ENCODE measurements at places on chromosomes 13 and 19.

DNA sequence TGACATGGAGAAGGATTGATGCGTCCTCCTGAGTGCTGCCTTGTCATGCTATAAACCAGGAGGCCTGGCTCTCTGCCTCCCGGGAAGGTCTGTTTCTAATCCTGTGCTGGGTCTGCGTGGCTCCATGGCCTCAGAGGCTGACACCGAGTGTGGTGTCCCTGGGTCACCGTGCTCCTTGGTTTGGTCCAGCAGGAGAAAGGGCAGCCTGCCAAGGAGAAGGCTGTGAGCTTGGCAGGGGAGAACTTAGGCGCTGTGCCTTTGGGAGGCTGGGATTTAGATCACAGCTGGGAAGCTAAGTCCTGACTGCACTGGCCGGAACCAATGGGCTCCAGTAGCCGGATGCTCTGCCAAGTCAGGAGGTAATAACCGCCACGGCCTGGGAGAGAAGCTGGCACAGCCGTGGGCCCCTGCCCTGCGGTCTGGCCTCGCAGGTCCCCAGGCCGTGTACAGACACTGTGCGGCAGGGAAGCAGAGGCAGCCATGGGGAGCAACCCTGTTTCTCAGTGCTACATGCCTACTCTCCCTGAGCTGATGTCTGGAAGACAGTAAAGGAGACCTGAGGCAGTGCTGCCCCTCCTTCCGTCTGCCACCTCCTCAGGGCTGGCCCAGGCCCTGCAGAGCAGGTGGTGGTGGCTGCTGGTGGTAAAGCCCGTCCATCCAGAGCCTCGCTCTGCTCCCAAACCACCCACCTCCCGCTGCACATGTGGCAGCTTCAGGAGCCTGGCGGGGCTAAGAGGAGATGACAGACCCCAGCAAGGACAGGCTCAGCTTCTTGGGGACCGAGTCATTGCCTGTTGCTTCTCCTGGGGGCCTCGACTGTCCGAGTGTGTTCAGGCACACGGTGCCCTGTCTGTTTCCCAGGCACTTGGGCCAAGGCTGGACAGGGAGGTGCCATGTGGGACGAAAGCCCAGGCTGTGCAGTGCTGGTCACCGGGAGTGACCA lies 44.9 kb downstream of the C13orf46 start:
- no peak for DNase-seq

- no peak for DNase-seq
These were observed 32.3 kb downstream of the SPATA13 start for GRCh38 chr13:24192811-24193162.

DNA sequence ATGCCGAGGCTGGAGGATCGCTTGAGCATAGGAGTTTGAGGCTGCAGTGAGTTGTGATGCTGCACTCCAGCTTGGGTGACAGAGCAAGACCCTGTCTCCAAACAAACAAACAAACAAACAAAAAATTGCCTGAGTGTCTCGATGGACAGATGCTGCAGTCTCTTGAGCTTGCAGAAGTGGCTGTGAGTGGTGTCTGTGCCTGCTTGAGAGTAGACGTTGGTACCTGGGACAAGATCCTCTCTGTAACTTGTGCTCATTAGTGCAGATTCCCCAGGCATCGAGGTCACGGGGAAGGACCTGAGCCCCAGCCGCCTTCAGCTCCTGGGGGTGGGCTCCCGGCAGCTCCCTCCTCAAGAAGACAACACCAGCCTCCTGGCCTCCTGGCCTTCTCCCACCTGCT lies 8.6 kb upstream of the C5AR2 start:
- no peak for DNase-seq

- no peak for DNase-seq
These were observed 615.1 kb downstream of the EFNB2 start for GRCh38 chr13:105920370-105920769.

DNA sequence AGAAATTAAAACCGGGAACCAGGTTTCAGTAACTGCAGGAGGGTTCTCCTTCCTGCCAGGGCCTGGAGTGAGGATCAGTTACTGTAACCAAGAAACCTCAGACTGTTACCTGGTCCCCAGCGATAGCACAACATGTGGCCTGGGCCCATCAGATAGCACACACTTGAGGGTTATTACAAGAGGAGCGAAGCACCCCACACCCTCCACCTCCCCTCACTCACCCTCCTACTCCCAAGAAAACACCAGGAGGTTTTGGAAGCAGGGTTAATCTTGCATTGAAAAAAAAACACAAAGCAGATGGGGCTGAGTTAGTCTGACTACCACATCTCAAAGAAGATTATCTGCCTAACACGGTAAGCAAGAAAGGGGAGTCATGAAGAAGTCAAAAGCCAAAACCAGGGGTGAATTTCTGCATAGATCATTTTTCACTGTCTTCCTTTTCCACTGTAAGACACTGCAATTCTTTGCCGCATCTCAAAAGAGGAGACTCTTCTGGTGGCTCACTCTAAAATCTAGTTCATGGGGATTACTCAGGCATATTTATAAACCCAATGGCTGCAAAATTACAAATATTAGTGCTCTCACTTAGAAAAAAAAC lies 75.9 kb upstream of the DOCK9 start:
- no peak for DNase-seq

DNA sequence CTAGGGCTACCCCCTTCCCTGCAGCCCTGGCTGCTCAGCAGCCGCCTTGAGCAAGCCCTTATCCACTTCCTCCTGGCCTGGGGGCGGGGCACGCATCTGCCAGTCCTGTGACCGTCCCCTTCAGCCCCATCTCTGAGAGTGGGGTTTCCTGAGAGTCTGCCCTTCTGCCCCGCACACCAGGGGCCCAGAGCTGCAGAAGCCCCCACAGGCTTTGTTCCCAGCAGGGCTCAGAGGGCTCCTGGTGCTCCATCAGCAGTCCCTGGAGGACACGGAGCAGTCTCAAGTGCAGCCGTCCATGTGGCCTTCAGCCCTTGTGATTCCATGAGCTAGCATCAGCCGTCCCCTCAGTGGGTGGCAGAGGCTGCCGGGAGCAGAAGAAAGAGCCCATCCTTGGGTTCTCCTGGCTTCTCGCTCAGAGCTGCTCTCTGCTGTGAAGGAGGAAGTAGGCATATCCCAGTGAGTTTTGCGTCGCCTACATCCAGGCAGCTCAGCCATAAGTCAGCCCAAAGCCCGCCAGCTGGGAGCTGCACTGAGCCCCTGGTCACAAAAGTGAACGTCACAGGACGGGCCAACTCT lies 16.3 kb downstream of the MYO9B start:
- no peak for DNase-seq

DNA sequence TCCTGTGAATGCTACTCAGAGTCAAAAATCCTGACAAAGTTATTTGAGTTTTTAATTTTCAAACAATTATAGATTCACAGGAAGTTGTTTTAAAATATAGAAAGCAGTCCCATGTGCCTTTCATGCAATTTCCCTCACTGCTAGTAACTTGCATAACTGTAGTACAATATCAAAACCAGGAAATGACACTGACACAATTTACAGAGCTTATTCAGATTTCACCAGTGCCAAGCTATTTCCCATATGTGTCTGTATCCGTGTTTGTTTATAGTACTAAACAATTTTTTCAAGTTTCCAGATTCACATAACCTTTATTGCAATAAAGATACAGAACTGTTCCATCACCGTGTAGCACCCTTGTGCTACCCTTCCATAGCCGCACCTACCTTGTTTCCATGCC lies 934.6 kb downstream of the PCDH17 start:
- no peak for DNase-seq

DNA sequence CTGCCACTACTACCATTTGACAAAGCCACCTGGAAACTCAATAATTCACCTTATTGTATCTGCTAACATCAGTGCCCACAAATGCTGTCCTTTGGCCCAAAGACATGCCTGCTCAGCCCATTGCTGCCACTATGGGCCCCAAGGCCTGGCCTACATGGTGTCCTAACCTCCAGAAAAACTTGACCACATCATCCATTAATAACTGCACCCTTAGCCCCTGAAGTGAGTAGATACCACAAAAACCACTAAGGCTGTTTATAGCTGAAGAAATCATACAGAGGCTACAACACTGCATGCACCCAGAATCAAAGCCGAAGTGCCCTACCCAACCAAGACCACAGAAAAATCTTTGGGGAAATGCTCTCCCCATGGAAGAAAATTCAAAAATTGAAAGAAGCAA lies 932.8 kb upstream of the SLITRK6 start:
- DNase-seq, result no peak

- no peak for DNase-seq
These were observed 515 bp upstream of the EFNA2 start for GRCh38 chr19:1284979-1285736.

- no peak for DNase-seq
These were observed 32.3 kb downstream of the GNG7 start for GRCh38 chr19:2670217-2670616.

DNA sequence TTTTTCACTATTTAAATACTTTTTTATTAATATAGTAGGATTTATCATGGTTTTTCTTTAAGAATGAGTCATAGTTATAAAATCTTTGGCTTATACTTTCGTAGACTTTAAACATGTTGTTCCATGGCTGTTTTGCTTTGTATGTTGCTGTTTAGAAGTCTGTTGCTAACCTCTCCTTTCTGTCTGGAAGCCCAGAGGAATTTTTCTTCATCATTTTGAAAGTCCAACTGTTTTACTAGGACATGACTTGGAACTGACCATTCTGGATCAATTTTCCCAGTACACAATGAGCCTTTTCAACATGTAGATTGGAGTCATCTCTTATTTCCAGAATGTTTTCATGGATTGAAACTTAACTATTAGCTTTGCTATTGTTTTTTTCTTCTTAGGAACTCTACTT lies 7.9 kb downstream of the CAB39L start:
- no peak for DNase-seq
